ENCODE measurements at places on chromosomes 2 and 18.

DNA sequence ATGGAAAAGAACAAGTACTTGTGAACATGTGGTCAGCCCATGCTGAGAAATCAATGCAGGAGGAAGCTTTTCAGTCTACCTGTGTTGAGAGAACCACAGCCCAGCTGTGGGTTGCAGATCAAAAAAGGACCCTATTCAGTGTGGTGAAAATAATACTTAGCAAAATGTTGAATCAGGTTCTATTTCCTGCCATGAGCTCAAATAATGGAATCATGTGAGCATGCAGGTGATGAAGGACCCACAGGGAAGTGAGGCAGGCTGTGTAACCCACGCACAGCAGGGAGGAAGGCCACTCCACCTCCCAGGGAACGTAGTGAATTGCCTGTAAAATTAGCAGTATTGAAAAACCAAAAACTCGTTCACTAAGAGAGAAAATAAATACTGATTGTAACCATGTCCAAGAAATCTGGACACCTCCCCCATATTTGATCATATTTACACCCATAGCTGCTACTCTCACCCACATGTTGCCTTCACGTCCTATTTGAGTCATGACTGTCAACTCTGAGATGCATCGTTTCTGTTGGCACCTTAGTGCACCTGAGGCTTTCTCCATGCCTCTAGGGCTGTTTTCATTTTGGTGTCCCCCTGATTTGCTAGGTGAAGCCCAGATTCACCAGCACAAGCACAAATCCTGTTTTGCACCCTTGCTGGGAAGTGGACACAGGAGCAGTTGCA lies 20.5 kb upstream of the BCL2L11 start:
- no peak for DNase-seq

DNA sequence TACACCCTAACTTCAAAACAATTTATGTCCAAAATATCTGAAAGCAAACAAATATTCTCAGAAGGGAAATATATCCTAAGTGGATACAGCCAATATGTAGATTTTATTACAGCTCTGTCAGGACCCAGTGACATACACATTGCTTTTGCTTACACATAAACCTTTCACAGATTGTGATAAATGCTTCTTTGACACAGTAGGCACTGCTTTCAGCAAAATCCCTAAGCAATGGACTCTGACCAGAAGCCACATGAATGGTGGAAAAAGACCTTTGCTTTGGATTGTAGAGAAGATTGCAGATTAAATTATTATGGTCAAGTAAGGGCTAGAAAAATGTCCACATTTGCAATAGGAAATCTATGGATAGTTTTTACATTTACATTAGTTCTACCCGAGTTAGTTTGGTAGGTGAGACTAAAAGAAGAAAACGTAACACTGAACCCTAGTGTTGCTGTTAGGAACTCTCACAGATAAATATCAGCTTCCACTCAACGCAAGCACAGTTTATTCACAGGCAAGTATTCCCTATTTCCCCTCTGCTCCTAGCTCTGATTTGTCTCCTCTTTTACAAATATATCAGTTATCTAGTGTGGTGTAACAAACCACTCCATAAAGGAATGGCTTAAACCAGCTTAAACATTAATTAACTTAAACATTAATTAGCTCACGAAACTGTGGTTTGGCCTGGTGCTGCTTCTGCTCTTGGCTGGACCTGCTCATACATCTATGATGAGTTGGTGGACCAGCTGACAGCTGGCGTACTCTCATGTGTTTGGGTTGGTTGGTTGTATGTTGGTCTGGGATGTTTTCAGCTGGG lies 23.6 kb upstream of the SERPINE2 start:
- DNase-seq = no peak

DNA sequence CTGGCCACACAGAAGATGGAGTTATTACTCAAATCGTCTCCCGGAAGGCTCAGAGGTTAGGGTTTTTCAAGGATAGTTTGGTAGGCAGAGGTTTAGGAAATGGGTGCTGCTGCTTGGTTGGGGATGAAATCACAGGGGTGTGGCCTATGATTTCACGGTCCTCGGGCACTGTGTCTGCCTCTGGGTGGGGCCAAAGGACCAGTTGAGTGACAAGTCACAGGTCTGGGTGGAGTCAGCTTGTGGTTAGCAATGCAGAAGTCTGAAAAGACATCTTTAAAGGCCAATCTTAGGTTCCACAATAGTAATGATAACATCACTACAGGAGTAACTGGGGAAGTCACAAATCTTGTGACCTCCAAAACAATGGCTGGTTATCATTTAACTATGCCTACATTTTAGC lies 387.8 kb downstream of the ZNF521 start:
- DNase-seq = no peak

GRCh38 chr2:188963741-188964140 lies 10.4 kb upstream of the COL3A1 start:
- no peak for DNase-seq

DNA sequence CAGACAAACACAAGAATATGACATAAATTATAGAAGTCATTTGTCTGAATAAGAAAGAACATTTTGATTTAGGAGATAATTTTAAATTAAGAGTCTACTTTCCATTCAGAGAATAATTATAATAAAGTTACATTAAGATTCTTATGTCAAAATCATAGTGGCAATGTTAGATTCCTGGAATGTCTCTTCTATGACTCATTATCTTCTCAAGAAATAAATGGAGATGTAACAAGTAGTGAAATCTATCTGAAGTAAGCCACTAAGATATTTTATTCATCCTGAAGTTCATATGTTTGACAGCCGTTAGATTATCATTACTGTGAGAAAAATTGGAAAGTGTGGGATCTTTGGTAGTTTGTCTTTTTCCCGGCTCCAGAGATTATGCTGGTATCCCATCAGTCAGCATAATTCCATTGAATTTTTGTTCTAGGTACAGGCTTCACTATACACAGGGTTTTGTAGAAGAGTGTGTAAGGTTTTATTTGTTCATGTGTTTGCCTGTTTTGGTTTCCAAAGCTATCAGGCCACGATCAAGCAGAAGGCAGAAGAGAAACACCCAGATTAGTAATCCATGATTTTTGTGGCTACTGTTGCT lies 1246.6 kb upstream of the LRRTM1 start:
- no peak for DNase-seq

DNA sequence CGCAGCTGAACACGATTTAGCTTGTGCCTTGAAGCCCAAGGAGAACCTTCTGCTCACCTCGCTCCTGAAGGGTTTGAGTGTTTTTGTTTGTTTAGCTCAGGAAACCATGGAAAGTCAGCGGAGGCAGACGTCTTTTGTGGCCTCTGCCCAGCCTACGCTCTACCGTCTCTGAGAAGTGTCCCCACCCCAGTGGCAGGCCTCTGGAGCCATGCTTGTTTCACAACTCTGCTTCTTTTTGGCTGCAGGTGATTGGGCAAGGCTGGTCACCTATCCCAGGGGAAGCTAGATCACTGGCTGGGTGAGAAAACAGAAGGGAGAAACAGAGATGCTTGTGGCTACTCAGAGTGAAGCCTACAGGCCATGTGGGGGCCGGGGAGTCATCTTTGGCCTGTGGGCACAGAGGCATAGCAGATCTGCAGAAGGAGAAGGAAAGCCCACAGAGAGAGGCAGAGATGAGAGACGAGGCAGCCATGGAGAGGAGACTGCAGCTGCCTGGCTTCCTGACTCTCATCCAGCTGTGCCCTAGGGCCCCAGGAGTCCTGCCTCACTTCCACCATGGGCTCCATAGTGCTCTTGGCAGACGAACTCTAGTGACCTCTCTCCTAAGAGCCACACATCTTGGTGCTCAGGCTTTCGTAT lies 50.1 kb downstream of the CIB4 start:
- no peak for DNase-seq
